ENCODE measurements at places on chromosomes 2 and 18. TPM values are rescaled to one million over a fixed set of nuclear protein-coding genes. Genes with fewer than 3 reads are reported as not detected.

DNA sequence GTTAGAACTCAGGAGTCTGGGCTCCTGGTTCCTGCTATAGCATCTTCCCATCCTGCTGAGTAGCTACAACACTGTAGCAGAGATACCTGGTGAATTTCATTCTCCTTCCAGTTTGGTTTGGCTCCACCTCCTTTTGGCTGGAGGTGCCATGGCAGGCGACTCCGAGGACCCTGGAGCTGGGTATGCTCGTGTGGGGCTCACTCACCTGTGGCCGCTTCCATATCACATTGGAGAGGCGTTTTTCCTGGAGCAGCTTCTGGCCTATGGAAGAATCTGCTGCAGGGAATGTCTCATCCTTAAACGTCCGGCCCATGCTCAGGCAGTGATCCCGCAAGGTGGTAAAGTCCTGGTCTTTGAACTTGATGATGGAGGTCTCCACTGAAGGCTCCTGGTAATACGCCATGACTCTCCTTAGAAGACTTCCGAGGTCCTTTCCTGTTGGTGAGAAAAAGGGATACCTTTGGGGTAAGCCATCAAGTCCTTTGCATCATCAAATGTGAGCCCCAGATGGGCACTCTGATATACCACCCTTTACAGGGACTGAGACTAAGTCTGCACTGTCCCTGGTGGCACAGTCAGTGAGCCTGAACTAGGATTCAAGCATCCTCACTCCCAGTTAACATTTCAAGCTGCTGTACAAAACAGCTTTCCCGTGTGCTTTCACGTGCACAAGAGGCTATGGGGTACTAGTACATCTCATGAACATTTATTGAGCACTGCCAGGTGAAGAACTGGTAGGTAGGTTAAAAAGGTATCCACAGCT, 20.1 kb downstream of the CAPN13 start:
- H3K27ac ChIP-seq, result no peak overlapping the region
- H3K4me3 ChIP-seq, result no peak overlapping the region
- H3K4me1 ChIP-seq, result peaks cover 2% of the 10 kb centered on the region
- no peak for DNase-seq

GRCh38 chr18:74454279-74454751, 2.8 kb downstream of the DIPK1C start:
- H3K4me3 ChIP-seq, result no peak overlapping the region
- DNase-seq, result no peak
- H3K4me1 ChIP-seq, result no peaks in the 10 kb centered on the region
- no peaks in the 10 kb centered on the region for H3K36me3 ChIP-seq
- H3K27me3 ChIP-seq, result peaks cover 42% of the 10 kb centered on the region
- H3K27ac ChIP-seq, result no peak overlapping the region

- H3K36me3 ChIP-seq, result no peaks in the 10 kb centered on the region
- H3K27ac ChIP-seq, result no peak overlapping the region
- 0 out of 2 replicates have a peak, but pooled peaks cover 2% of the 10 kb centered on the region for H3K27me3 ChIP-seq
- H3K4me3 ChIP-seq, result no peak overlapping the region
- no peak for DNase-seq
Observed at GRCh38 chr2:118970396-118971135, 28.6 kb downstream of the MARCO start.

- H3K27me3 ChIP-seq, result no peaks in the 10 kb centered on the region
- H3K36me3 ChIP-seq, result no peaks in the 10 kb centered on the region
- no peak overlapping the region for H3K27ac ChIP-seq
- no peak overlapping the region for H3K4me3 ChIP-seq
- no peaks in the 10 kb centered on the region for H3K4me1 ChIP-seq
- no peak for DNase-seq
Observed at GRCh38 chr2:238924796-238925195, 76.9 kb downstream of the TWIST2 start.

DNA sequence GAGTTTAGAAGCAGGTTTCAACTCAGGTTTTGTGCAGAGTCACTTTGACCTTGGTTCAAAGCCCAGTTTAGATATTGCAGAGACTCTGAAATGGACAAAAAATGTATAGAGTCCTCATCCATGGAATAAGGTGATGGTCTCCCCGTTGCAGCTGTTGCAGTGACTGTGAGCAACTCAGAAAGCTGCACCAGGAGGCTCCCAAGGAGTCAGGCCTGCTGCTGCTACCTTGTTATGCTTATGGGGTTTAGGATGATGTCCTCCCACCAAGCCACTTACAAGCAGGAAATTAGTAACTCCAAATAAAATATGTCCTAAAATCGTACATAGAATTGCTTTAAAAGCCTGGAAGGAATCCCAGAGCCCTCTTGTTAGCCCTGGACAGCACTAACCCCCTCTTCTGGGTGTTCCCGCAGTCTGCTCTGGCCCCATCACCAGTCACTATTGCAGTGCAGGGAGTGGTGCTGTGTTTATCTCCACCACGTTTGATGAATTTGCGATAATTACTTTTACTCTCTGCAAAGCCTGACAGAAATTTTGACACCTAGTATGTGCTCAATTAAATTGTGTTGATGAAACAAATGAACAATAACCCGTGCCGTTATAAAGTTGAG, 189.0 kb downstream of the CNTNAP5 start:
- no peaks in the 10 kb centered on the region for H3K4me1 ChIP-seq
- no peak for DNase-seq
- H3K36me3 ChIP-seq, result no peaks in the 10 kb centered on the region
- no peaks in the 10 kb centered on the region for H3K27me3 ChIP-seq
- no peak overlapping the region for H3K4me3 ChIP-seq
- no peak overlapping the region for H3K27ac ChIP-seq

DNA sequence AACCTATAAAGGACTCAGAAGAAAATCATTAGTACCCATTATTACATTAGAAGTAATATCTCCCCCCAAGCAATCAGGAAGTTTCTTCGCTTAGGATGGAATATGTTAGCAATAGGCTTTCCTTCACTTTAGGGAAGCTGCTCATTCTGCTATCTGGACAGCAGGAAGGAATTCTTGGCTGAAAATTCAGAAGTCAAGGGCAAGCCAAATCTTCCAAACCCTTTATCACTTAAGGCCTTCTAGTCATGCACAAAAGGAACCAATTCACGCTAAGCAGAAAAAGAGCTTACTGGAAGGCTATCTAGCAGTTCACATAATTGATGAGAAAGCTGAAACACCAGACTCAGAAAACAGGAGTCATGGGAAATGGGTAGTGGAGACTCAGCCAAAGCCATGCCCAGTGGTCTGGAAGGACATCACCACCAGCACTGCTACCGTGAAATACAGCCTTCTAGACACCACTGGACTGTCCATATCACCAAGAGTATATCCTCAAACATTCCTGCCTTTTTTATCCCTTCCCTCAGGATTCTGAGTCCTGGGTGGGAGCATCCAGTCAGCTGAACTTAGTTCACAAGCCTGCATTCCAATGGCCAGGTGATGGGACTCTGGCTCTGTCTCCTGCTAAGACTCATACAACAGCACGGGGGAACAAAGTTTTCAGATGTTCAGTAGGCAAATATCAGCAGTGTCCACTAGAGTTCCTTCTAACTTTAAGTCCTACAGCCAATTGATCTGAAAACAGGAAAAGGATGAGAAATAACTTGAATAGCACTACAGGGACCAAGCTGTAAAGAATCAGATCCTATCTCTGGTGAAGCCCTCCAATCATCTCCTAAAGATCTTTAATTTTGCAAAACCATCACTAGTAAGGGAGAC, 14.8 kb upstream of the ADAM17 start:
- H3K36me3 ChIP-seq, result no peaks in the 10 kb centered on the region
- no peaks in the 10 kb centered on the region for H3K27me3 ChIP-seq

DNA sequence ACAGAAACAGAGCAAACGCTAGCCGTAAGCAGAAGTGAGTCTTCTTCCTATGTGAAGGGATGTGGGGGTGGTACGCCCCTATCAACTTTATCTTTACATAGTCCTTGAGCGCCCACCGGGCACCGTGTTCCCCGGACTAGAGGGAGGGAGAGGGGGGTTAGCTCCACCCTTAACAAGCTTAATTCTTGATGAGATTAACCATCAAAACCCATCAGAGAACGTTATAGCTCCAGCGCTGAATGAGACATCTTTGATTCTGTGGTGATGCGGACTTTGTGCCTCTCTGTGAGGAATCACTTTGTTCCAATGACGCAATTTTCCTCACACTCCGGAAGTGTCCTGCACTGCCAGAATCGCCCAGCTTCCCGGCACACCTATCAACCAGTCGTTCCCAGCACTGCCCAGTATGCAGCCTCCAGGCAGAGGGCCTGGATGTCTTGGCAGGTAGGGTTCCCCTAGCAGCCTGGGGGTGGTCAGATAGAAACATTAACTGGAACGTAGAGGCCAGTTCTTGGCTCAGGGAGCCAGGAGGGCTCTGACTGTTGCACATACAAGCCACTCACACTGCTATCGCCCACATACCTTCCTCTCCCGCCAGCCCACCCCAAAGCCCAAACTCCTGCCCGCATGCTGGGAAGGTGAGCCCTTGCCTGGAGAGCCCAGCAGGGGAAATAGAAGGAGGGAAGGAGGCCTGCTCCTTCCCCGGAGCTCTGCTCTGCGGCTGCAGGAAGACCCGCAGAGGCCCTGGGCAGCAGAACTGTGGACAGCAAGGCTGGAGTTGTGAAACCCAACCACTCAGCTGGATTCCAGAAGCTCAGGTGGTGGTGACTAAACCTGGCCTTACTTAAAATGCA, 1.9 kb upstream of the ODC1 start:
- H3K27ac ChIP-seq, result no peak overlapping the region
- no peaks in the 10 kb centered on the region for H3K36me3 ChIP-seq
- no peak overlapping the region for H3K4me3 ChIP-seq
- no peak for DNase-seq
- peaks cover 22% of the 10 kb centered on the region for H3K27me3 ChIP-seq
- peaks cover 2% of the 10 kb centered on the region for H3K4me1 ChIP-seq

DNA sequence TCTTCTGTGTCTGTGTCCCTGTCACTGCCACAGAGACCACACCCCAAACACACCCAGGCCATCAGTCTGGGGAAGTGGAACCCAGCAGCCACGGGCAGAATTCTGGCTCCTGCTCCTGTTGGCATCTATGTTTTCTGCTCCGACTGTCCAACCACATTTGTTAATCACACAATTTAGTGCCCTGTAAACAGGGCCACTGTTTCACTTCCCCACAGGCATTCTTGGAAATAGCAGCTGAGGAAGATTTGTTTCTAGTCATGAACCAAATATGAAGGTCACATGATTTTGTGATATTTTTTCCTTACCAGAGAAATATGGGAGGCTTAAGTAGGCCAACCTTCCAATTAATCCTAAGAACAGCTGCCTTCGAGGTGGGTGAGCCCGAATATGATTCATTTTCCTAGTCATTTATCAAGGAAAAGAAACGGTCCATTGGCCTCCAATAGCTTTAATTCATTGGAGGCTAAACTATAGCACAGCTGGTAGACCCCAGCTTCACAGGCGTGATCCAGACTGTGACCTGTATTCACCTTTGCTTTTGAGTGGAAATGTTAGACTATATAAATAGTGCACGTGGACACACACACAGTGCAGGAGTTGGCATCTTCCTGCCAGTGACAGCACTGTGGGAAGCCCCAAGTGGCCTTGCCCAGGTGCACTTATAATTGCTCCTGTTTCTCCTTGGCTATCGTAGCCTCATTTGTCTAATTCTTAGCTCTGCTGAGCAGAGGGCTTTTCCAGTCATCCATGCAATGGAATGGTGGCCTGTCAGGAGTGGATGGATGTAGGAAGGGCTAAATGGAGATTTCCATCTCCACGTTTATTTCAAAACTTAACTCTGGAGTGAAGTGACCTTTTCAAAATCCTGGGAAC, 267.9 kb downstream of the LPIN1 start:
- H3K36me3 ChIP-seq, result no peaks in the 10 kb centered on the region
- DNase-seq, result no peak
- H3K27me3 ChIP-seq, result no peaks in the 10 kb centered on the region

DNA sequence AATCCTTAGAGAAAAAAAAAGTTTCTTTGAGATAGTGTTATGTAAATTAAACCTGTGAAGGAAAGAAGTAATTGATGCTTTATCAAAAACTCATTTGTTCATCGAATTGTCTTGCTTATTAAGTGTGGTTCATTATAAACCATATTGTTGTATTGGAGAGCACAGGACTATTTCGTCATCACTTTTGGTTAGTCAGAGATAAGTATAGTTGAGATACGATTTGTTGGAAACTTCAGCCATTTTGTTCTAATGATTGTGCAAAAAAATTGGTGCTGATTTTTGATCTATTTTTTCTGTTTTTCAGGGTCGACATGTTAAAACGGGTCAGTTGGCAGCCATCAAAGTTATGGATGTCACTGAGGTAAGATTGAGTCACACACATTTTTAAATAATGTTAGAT, 92.9 kb downstream of the MAP4K4 start:
- H3K4me3 ChIP-seq, result no peak overlapping the region
- no peaks in the 10 kb centered on the region for H3K36me3 ChIP-seq
- peaks cover 7% of the 10 kb centered on the region for H3K4me1 ChIP-seq
- no peak overlapping the region for H3K27ac ChIP-seq
- H3K27me3 ChIP-seq, result no peaks in the 10 kb centered on the region

Gene GAL3ST2
- total RNA-seq, result not detected

Gene G6PC2
- total RNA-seq, result not detected

DNA sequence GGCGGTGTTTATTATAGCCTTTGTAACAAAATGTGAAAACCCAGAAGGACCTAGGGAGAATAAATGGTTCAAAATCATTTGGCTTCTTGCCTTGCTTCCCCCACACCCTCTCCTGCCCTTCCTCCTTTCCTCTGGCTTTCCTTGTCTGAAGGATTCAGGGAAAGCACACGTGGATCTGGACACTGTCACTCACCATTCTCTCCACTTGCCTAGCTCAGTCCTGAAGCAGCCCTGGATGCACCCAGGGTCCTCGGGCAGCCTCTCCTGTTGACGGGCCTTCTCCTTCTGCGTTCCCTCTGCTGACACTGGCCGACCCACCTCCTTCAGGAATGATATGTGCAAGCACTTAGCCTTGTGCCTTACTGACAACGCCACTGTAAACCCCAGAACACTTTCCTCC, 68.4 kb downstream of the FAM210A start:
- no peak overlapping the region for H3K4me3 ChIP-seq
- H3K27ac ChIP-seq, result no peak overlapping the region
- H3K27me3 ChIP-seq, result no peaks in the 10 kb centered on the region
- no peak for DNase-seq
- no peaks in the 10 kb centered on the region for H3K36me3 ChIP-seq
- no peaks in the 10 kb centered on the region for H3K4me1 ChIP-seq

- no peak overlapping the region for H3K4me3 ChIP-seq
- H3K4me1 ChIP-seq, result peaks cover 2% of the 10 kb centered on the region
- H3K36me3 ChIP-seq, result no peaks in the 10 kb centered on the region
- no peaks in the 10 kb centered on the region for H3K27me3 ChIP-seq
- no peak overlapping the region for H3K27ac ChIP-seq
Observed at GRCh38 chr2:136015699-136016098, 30.3 kb upstream of the DARS1 start.

- DNase-seq, result no peak
- peak overlapping the region; percentile 61 for H3K4me3 ChIP-seq
- no peaks in the 10 kb centered on the region for H3K27me3 ChIP-seq
- no peaks in the 10 kb centered on the region for H3K36me3 ChIP-seq
Observed at GRCh38 chr2:118309946-118310680, 221.8 kb downstream of the INSIG2 start.

- peaks cover 7% of the 10 kb centered on the region for H3K4me1 ChIP-seq
- H3K27me3 ChIP-seq, result no peaks in the 10 kb centered on the region
- H3K27ac ChIP-seq, result no peak overlapping the region
- H3K36me3 ChIP-seq, result no peaks in the 10 kb centered on the region
- no peak for DNase-seq
Observed at GRCh38 chr2:190678444-190679162, 29.7 kb downstream of the NAB1 start.

Gene MAP4K4
- 133 TPM for total RNA-seq

- H3K4me1 ChIP-seq, result no peaks in the 10 kb centered on the region
- no peak overlapping the region for H3K27ac ChIP-seq
- no peak overlapping the region for H3K4me3 ChIP-seq
- H3K27me3 ChIP-seq, result no peaks in the 10 kb centered on the region
- DNase-seq, result no peak
Observed at GRCh38 chr18:36900466-36900865, 71.5 kb downstream of the KIAA1328 start.

Gene C2orf68
- total RNA-seq, result 40.9 TPM

Data from H1 (cell line).